ENCODE measurements at places on chromosomes 3 and 15.

- H3K36me3 ChIP-seq = no peaks in the 10 kb centered on the region
- DNase-seq = no peak
- H3K4me3 ChIP-seq = peak overlapping the region; percentile 76
These were observed 2.0 kb downstream of the PDIA5 start for GRCh38 chr3:123068601-123069381.

GRCh38 chr3:8052659-8053058 is 449.0 kb upstream of the LMCD1 start:
- no peaks in the 10 kb centered on the region for H3K36me3 ChIP-seq
- H3K27me3 ChIP-seq = no peaks in the 10 kb centered on the region
- H3K27ac ChIP-seq = no peak overlapping the region
- H3K4me3 ChIP-seq = no peak overlapping the region

GRCh38 chr3:44999782-45000181 is 23.7 kb downstream of the EXOSC7 start:
- peaks cover 64% of the 10 kb centered on the region for H3K36me3 ChIP-seq
- DNase-seq = no peak
- no peak overlapping the region for H3K4me3 ChIP-seq
- no peaks in the 10 kb centered on the region for H3K27me3 ChIP-seq
- no peak overlapping the region for H3K27ac ChIP-seq

GRCh38 chr15:65632780-65633375 is 11.1 kb downstream of the SLC24A1 start:
- H3K4me1 ChIP-seq = peaks cover 14% of the 10 kb centered on the region
- no peaks in the 10 kb centered on the region for H3K27me3 ChIP-seq
- no peaks in the 10 kb centered on the region for H3K36me3 ChIP-seq
- no peak overlapping the region for H3K27ac ChIP-seq

- H3K4me1 ChIP-seq = no peaks in the 10 kb centered on the region
- H3K27ac ChIP-seq = no peak overlapping the region
- H3K36me3 ChIP-seq = peaks cover 39% of the 10 kb centered on the region
- no peak overlapping the region for H3K4me3 ChIP-seq
- H3K27me3 ChIP-seq = no peaks in the 10 kb centered on the region
- no peak for DNase-seq
These were observed 49.0 kb downstream of the POLQ start for GRCh38 chr3:121496786-121497185.

DNA sequence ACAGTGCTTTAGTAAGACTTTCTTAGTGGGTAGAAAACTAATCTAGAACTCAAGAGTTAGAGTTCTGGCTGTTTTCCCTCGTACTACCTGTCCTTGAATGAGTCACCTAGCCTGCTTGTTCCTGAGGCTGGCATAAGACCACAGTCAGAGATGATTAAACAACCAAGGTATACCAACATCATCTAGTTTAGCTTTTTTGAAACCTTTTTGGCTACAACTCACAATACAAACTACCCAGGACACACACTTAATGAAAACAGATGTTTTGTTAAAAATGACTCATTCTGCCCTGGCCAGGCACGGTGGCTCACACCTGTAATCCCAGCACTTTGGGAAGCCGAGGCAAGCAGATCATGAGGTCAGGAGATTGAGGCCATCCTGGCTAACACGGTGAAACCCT is 4.6 kb downstream of the MCCC1 start:
- no peak overlapping the region for H3K27ac ChIP-seq
- no peaks in the 10 kb centered on the region for H3K27me3 ChIP-seq
- H3K4me1 ChIP-seq = peaks cover 26% of the 10 kb centered on the region
- H3K4me3 ChIP-seq = no peak overlapping the region

GRCh38 chr15:49750553-49750952 is 129.7 kb downstream of the DTWD1 start:
- no peaks in the 10 kb centered on the region for H3K36me3 ChIP-seq
- H3K27me3 ChIP-seq = no peaks in the 10 kb centered on the region
- H3K4me3 ChIP-seq = no peak overlapping the region
- DNase-seq = no peak

Measured in activated CD4-positive, alpha-beta T cell treated with anti-CD3 and anti-CD28 coated beads, Interleukin-2, amount 10 ng/mL, durations not matched to agents 7 days and 5 days (primary cell).